MCF 10A (cell line): ENCODE measurements at places on chromosomes 4 and X. TPM values are rescaled to one million over a fixed set of nuclear protein-coding genes. Genes with fewer than 3 reads are reported as not detected.

DNA sequence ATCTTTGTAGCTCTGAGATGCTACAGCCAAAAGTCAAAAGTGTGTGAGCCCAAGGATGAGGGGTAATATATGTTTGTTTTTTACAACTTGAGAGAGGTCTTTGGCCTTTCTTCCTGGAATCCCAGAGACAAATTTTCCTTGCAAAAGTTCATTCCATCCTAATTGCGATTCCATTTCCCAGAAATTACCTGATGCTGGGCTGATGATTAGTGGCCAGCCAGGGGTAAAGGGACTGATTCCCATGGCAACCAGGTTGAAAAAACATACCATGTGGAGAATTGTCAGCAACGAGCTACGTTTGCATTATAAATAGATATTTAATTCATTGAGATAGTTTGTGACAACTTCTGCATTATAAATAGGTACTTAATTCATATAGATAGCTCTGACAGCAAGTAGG, 17.8 kb downstream of the IGSF1 start:
- DNase-seq, result no peak

DNA sequence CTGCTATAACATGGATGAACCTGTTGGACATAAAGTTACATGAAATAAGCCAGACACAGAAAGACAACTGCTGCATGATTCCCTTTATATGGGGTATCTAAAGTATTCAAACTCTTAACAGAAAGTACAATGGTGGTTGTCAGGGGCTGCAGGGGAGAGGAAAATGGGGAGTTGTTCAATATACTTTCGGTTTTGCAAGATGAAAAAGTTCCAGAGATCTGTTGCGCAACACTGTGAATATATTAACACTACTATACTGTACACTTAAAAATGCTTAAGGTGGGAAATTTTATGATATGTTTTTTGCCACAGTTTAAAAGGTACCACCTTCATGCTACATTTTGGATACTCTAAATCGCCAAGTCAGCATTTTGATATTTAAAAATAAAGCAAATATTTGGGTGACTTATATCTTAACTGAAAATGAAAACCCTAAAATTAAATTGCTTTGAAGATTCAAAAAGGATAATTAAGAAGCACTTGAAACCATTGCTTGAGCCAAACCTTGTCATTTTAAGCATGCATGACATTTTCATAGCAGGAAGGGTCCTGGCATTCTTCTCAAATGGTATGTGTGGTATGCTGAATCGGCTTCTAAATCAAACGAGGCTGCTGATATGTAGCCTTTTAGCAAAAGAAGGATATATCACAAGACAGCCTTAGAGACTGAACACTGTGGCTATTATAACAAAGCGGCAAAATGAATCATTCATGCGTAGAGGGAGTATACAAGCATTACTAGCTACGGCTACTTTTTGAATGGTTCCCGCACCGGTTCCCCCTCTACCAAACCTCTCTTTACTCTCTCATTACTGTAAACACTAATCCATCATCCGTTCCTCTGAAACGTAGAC, 607.1 kb upstream of the DIPK2B start:
- DNase-seq, result peak; percentile 71

RNF150 gene
- total RNA-seq, result 0.32 and 0.44 TPM in 2 replicates

GRCh38 chr4:1693131-1693896, 9.2 kb upstream of the FAM53A start:
- peak; percentile 87 for DNase-seq

SLITRK4 gene
- 0.35 and 0.39 TPM in 2 replicates for total RNA-seq

DNA sequence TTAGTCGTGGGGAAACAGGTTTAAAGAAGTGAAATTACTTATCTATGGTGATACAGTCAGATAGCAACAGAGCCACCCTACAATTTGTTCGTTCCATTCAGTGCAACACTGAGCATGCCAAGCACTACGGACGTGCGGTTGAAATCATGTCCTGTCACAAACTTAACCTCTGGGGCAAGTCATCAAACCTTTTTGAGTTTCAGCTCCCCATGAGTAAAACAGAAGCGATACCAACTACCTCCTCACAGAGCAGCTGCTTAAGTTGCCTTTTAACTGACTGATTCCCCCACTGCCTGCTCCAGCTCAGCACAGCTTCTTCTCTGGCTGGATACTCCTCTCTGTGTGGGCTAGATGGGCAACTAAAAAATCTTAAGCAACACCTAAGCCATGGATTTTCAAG, 36.0 kb downstream of the LHFPL1 start:
- no peak for DNase-seq

DNA sequence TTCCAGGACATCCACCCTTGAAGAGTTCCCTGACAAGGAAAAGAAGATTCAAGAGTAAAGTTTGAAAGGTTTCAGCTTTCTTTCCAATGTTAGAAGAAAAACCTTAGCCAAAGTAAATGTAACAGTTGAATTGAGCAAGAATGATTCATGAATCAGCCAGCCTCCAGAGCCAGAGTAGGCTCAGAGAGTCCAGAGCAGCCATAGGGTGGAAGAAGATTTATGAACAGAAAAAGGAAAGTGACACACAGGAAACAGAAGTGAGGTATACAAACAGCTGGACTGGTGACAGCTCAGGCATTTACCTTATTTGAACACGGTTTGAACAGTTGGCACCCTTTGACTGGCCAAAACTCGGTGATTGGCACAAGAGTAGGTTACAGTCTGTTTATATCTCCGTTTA, 63.2 kb downstream of the QDPR start:
- peak; percentile 86 for DNase-seq

DNA sequence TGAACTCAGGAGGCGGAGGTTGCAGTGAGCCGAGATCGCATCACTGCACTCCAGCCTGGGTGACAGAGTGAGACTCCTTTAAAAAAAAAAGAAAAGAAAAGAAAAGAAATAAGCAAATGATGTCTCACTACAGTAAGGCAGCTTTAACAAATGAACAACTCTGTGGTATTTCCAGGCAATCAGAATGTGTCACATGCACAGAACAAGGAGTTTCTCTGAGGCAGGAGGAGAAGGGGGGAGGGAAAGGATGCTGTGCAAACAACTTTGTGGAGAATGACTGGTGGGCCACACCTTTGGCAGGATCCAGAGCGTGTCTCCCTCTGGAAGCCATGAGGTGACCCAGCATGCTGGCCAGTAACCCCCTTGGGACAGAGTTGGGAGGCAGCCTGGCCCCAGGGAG, 57.6 kb downstream of the RAI2 start:
- DNase-seq, result no peak

CD99 gene
- total RNA-seq, result 173 and 176 TPM in 2 replicates

- DNase-seq, result no peak
These were observed 101.2 kb downstream of the SMIM20 start for GRCh38 chr4:26015133-26015651.

ETDA gene
- not detected in 2 replicates for total RNA-seq
